Right renal cortex interstitium (tissue), 3 donors: ENCODE measurements at places on chromosomes 6 and 20.

DNA sequence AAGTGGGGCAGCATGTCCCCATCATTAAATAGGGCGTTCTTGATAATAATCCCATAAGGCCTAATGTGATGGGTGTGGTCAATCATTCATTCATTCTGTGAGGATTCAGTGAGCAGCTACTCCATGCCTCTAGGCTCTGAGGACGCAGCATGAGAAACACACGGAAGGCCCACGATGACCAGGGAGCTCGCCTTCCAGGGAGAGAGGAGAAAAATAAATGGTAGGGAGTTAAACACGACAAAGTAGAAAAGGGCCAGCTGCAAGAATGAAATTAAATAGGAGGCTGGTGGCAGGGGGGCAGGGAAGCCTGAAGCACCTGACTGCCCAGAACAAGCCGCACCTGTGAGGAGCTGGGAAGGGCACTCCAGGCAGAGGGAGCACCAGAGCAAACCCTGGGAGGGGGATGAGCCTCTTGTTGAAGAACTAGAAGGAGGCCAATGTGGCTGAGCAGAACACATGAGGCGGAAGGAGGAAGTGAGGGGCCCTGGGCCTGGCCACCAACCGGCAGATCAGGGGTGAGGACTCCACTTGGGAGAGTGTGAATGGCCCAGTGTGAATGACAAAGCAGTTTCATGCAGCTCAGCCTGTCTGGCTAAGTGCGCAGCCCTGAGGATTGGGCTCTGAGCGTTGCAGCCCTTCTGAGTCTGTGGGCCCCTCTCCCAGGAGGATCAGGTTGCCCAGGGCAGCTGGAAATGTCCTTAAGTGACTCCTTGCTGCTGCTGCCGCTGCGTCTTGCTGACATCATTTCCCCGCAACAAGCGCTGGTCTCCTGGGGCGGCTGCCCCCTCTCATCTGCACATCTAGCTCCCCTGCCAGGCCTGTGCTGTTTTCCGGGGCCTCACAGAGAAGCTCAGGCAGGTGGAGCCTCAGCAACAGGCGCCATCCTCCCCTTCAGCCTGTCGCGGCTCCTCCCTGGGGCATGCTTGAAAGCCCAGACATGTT is 99.9 kb downstream of the CDH26 start:
- DNase-seq = peak; percentile 21

DNA sequence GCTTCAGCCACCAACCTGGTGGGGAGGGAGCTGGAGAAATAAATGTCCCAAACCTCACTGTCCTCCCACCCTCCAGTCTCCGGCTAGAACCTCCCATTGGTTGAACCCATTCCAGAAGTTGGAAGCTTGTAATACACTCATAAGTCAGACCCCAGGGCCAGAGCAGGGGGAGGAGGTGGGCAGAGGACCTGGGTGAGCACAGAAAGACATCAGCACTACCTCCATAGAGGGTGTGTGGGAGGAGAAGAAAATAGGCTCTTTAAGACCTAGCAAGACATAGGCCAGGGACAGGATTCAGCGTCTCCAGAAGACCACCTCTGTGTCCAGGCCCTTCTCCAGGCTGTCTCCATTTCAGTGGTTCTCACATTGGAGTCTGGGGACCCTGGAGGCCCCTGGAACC is 73.3 kb upstream of the TOP1 start:
- DNase-seq = no peak

DNA sequence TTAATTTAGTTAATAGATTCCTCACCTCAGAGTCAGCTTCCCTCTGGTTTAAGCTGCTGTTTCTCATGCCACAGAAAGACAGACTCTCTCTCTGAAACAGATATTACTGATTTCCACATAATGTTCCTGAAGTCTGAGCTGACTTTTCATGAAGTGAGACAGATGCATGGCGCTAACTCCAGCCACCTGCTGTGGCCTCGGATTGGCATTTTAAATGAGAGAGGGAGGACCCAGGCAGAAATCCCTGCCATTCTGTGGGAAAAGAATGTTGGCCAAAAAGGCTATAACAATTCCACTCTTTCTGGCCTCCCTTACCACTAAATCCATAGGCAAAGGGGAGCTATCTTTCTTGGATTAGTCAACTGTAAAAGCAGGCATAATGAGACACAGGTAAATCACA is 354.1 kb upstream of the CDH4 start:
- no peak for DNase-seq

DNA sequence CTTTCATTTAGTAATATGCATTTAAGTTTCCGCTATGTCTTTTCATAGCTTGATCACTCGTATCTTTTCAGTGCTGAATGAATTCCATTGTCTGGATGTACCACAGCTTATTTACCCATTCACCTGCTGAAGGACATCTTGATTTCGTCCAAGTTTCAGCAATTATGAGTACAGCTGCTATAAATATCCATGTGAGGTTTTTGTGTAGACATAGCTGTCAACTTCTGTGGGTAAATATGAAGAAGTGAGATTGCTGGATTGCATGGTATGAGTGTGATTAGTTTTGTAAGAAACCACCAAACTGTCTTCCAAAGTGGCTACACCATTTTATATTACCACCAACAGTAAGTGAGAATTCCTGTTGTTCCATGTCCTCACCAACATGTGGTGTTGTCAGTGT is 79.2 kb upstream of the STMND1 start:
- no peak for DNase-seq

- no peak for DNase-seq
Observed at GRCh38 chr20:36394340-36394965, 88.3 kb downstream of the DLGAP4 start.

DNA sequence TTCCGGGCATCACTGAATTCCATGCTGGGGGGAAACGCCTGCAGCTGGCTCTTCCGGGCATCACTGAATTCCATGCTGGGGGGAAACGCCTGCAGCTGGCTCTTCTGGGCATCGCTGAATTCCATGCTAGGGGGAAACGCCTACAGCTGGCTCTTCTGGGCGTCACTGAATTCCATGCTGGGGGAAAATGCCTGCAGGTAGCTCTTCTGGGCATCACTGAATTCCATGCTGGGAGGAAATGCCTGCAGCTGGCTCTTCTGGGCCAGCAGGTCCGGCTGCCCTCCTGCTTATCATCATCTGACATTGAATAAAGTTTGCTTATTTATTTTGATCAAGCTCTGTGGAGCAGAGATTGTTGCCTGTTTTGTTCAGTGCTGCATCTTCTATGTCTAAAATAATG is 355.1 kb downstream of the SMOC2 start:
- DNase-seq = no peak
